ENCODE measurements at places on chromosomes 6 and 20.

- no peak for DNase-seq
Observed at GRCh38 chr20:49323622-49324238, 45.9 kb upstream of the ZNFX1 start.

DNA sequence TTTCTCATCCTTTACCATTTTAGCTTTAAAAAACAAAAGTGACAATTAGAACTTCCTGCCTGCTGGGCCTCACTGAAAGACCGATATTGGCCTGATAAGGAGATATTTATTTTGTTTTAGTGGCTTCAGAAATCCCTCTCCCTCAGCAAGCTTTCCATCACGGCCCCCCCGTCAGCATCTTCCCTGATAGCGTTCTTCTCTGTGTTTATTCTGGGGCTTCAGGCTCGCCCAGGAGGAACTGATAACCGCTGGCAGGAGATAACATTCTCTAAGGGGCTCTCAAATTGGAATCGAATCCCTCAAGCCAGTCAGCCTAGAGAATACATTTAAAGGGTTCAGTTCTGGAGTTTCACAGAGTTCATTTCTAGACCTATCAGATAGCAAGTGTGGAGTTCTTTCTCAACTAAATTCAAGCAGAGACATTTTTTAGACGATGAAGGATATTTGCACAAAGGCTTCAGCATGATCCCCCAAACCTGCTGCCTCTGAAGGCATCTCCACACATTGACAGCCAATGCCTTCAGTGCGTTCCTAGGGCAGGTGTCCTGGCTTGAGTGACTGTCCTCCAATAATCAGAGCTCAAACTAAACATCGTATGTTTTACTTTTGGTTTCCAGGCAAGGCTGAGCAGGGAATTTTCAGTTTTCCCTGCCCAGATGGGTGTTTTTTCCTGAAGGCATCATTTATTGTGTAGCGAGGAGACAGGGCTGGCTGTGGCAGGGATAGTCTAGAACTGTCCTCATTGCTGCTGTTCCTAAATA is 17.0 kb downstream of the PRDM1 start:
- no peak for DNase-seq

- no peak for DNase-seq
Observed at GRCh38 chr6:128513878-128514277, 6.5 kb downstream of the PTPRK start.

GRCh38 chr20:24873025-24873620 is 75.9 kb upstream of the CST7 start:
- DNase-seq, result no peak

- no peak for DNase-seq
Observed at GRCh38 chr6:101760843-101761621, 367.5 kb downstream of the GRIK2 start.

DNA sequence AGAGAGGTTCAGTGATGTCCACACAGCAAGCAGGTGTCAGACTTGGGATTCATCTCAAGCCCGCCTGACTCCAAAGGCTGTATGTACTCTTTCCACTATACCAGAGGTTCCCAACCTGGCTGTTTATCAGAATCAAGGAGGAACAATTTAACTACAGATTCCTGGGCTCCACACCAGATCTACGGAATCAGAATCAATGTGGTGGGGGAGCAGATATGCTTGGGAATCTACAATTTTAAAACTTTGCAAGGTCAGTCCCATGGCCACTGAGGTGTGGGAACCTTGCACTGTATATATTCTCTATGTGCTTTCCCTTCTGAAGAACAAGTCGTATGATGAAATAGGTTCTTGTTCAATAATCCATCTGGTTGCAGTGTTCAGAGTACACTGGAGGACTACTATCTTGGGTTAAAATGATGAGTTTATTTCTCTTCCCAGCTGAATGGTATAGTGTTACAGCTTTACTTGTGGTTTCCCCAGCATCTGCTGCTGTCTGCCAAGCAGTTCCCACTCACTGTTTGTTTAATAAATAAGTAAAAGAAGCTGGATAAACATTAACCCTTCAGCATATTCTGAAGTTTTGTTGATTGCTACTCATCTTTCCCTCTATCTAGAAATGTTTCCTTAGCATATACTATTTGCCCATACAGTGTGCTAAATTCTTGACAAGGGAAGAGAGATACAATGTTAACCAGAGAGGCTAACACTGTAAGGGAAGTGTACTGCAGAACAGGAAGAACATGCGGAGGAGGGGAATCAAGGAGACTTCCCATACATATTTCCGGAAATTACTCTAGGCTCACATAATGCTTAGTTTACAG is 9.9 kb downstream of the TTI1 start:
- no peak for DNase-seq

- no peak for DNase-seq
Observed at GRCh38 chr20:46990596-46991104, 96.0 kb downstream of the EYA2 start.

DNA sequence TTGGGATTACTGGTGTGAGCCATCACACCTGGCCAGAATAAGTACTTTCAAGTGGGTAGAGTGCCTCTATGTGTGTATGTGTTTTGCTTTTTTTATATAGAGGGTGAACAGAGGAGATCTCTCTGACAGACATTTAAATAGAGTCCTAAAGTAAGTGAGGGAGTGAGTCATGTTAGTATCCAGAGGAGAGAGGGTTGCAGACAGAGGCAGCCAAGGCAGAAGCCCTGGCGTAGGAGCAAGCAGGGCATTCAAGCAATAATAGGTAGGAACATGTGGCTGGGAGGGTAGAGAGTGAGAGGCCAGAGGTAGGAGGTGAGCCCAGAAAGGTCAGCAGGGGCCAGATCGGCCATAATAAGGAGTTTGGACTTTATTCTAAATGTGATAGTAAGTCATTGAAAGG is 48.9 kb downstream of the PHF20 start:
- no peak for DNase-seq

GRCh38 chr6:133644892-133645619 is 243.9 kb upstream of the TCF21 start:
- DNase-seq, result no peak

- DNase-seq, result no peak
Observed at GRCh38 chr6:136771306-136771705, 21.0 kb downstream of the MAP3K5 start.

GRCh38 chr6:41443616-41444525 is 102.3 kb upstream of the FOXP4 start:
- DNase-seq, result no peak

DNA sequence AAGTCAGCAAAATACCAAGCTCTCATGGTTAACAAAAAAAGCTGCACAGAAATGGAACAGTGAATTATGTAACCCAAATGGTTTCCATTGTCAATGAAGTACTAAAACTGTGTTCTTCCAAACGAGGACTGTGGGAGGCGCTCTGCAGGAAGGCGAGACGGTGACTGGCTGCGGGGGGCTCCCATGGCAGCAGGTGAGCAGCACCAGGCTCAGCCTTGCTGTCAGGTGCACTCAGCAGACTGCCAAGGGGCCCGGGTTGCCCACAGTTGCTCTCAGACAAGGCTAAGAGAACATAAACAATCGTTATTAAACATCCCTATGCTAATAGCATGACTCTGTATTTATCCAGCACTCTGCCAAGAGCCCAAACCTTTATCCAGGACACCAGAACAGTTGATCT is 630.3 kb upstream of the ARID1B start:
- DNase-seq, result no peak

DNA sequence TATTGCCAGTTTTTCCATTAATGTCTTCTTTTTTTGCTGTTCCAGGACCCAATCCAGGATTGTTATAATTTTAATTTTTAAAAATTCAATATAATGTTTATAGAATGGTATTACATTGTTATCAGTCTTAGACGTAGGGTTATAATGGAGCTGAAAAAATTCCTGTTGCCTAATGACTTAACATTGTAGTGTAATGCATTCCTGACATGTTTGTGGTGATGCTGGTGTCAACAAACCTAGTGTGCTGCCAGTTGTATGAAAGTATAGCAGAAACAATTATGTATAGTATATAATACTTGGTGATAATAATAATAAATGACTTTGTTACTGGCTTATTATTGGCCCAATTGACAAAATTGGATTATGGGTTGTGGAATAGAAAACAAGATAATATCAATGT is 30.4 kb downstream of the KIZ start:
- no peak for DNase-seq

DNA sequence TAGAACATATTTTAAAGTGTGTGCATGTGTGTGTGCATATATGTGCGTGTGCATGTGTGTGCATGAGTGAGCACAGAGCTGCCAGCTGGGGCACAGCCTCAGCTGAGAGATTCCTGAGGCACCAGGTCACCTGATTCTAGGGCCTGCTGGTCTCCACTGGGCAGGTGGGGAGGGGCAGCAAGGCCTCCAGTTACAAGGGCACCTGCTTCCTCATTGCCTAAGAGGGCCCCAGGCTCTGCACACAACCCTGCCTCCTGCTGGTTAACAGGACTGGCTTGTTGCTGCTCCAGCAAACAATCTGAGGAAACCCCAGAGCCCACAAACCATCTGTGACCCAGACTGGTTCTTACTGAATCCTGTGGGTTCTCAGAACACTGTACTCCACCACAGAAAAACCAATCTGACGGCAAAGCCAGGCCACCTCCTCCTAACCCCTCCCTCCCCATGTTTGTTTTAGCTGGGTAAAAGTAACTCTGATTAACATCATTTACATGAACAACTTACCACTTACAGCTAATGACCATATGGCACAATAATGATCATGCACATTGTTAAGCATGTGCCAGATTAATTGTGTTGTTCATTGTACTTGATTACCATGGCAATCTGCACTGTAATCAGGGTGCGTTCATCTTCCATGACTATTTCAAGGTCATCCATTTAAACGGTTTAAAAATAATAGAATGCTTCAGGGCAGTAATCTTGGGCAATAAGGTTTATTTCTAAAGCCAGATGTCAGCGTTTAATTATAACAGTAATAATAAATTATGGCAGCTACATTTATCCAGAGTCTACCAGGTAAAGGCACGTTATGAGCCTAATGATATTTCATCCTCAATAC is 23.1 kb upstream of the UBE2J1 start:
- DNase-seq, result peak; percentile 19

- no peak for DNase-seq
Observed at GRCh38 chr20:36808317-36809257, 35.0 kb upstream of the DSN1 start.

- no peak for DNase-seq
Observed at GRCh38 chr6:112912416-112913101, 565.4 kb downstream of the RFPL4B start.

DNA sequence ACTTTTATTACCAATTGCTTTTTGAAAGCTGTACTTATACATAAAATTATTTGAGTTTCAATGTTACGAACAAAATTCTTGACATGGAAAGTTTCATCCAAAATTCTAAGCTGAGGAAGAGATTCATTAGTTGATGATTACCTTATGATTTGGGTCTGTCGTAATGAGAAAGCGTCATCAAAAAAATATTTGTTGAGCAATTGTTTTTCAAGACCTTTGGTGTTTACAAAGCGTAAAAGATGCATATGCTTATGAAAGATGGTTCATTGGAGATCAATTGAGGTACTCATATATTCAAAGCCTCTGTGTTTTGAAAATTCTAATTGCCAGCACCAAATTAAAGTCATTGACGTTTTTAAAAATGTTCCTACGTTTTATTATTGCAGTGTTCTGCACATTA is 110.5 kb upstream of the DOK5 start:
- no peak for DNase-seq

DNA sequence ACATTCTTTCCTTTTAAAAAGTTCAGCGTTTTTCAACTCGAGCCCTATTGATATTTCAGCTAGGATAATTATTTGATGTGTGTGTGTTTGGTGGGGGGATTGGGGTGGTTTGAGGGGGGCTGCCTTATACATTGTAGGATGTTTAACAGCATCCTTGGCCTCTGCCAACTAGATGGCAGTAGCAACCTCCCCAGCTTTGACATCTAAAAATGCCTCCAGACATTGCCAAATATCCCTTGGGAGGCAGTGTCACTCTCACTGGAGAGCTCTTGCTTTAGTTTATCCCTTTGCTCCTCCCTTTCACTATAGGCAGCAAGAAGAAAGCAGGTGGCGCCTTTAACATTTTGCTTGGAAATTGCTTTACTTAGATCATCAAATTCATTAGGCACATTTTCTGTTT is 14.6 kb upstream of the TP53TG5 start:
- no peak for DNase-seq

DNA sequence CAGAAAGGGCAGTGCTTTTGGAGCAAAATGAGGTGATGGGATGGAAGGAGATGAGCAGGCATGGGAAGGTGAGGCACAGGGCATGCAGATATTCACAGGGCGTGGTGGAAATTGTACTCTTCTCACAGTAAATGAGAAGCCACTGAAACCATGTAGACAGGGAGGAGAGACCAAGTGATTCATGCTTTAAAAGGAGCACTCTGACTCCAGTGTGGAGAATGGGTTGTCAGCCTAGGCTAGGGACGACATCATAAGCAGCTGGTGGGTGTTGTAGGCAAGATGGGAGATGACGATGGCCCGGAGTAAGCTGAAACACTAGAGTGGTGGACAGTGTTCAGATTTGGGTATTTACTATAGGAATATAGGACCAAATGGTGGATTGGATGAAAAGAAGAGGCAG is 18.4 kb downstream of the PDE7B start:
- DNase-seq, result no peak

DNA sequence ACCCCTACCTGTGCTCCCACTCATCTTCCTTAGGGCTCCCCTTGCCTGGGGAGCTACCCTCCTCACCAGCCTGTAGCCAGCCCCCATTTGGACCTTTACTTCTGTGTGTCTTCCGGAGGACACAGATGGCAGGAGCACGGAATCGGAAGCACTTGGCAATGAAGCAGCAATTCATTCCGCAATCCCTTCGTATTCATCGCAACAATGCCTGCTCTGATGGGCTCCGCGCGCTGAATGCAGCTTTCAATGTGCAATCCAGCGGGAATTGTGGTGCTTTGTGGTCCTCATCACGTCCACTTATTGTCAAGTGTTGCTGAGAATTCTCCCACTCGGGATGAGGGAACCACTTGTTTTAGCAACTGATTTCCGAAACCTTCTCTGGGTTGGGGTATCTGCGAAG is 336.0 kb downstream of the DHX35 start:
- DNase-seq, result no peak

DNA sequence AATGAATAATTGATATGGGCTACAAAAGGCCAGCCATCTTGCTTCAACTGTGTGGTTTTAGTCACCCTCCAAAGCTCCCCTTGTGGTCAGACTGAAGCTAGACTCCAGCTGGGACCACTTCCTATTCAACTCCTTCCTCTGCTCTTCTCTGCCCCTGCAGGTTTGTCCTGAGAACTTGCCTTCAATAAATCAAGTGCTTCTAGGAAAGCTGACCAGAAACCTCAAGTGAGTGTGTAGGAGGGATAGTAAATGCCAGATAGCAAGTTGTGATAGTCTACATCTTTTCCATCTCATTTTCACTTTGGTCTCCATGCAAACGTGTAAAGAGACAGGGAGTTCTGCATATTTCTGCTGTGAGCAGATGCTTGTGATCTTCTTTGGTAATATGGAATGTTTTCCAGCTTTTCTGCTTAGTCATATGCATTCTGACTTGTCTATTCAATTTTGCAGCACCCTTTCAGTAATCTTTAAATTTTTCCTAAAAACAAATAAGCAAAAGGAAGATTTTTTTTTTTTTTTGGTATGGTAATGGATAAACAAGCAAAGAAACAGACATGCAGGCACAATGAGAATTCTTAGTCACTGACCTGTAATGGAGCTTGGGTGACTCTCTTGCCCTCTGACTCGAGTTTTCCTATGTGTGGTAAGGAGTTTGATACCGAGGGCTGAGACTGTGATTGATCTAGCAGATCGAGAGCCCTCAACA is 201.3 kb upstream of the BTBD3 start:
- DNase-seq, result no peak

- DNase-seq, result no peak
Observed at GRCh38 chr20:59676851-59677182, 72.5 kb downstream of the PHACTR3 start.

GRCh38 chr6:113082745-113083144 is 735.6 kb downstream of the RFPL4B start:
- no peak for DNase-seq

GRCh38 chr6:47042275-47042791 is at the start of gene ADGRF1:
TSS of gene ADGRF1 (minus strand) at chr6:47042332. CDS start at chr6:47029061, 13,271 bp downstream.
- no peak for DNase-seq

All from esophagus squamous epithelium (tissue), 5 donors.